Activated naive CD8-positive, alpha-beta T cell treated with anti-CD3 and anti-CD28 coated beads, Interleukin-2, amount 10 ng/mL, durations not matched to agents 7 days and 5 days (primary cell): ENCODE measurements at places on chromosomes 2 and 18. TPM values are rescaled to one million over a fixed set of nuclear protein-coding genes. Genes with fewer than 3 reads are reported as not detected.

Gene ELMOD3
- 23.1 TPM for total RNA-seq

- H3K4me1 ChIP-seq = no peaks in the 10 kb centered on the region
- H3K4me3 ChIP-seq = no peak overlapping the region
- H3K36me3 ChIP-seq = no peaks in the 10 kb centered on the region
- H3K27ac ChIP-seq = no peak overlapping the region
- DNase-seq = no peak
Observed at GRCh38 chr2:220000080-220000479, 372.6 kb downstream of the SLC4A3 start.

DNA sequence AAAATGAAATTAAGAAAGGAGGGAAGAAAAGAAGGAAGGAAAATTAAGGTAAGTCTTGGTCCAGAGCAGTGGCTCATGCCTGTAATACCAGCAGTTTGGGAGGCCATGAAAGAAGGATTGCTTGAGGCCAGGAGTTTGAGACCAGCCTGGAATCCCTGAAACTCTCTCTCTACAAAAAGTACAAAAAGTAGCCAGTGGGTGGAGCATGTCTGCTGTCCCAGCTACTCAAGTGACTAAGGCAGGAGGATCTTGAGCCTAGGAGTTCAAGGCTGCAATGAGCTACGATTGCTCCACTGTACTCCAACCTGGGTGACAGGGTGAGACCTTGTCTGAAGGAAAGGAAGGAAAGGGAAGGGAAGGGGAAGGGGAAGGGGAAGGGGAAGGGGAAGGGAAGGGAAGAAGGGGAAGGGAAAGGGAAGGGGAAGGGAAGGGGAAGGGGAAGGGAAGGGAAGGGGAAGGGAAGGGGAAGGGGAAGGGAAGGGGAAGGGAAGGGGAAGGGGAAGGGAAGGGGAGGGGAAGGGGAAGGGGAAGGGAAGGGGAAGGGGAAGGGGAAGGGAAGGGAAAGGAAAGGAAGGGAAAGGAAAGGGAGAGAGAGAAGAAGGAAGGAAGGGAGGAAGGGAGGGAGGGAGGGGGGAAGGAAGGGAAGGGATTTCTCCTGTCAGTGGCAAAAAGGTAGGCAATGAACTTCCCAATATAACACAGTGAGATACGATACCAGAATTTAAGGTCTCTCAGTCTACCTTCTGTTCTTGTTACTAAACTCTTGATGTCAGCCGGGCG lies 412.8 kb downstream of the CMPK2 start:
- H3K27ac ChIP-seq = no peak overlapping the region
- H3K4me3 ChIP-seq = no peak overlapping the region
- no peaks in the 10 kb centered on the region for H3K4me1 ChIP-seq
- H3K27me3 ChIP-seq = no peaks in the 10 kb centered on the region
- no peaks in the 10 kb centered on the region for H3K36me3 ChIP-seq
- DNase-seq = no peak

DNA sequence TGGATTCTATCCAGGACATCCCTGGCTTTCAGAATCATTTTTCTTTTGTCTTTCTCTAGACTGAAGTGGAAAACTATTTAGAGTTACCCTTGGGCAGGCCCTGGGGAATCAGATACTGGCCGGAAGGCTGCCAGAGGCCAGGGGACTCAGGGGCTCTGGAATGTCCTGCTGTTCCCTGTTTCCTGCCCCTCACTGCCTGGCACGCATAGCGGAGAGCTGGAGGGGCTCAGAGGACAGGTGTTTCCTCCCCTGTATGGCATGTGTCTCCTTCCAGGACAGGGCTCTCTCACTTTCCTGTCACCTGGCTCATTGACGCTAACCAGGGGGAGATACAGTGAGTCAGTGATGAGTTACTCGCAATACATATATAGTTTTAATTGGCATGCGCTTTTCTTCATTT lies 38.8 kb downstream of the DYSF start:
- peaks cover 8% of the 10 kb centered on the region for H3K27me3 ChIP-seq
- no peaks in the 10 kb centered on the region for H3K36me3 ChIP-seq
- no peak for DNase-seq
- H3K27ac ChIP-seq = no peak overlapping the region

DNA sequence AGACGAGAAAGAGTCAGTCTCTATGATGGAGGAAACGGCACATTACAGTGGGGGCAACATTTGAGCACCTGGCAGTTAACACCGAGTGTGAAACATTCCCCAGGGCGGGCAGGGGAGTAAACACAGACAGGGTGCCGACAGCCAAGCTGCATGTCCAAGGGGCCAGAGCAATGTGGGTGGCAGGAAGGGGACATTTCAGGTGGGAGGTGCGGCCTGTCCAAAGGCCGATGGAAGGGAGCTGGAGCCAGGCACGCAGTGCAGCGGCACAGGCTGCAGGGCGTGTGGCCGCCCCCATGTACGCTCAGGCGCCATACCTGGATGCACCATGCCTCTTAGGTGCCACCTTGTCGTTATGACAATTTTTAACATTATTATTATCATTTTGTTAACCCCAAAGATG lies 43.3 kb downstream of the TIMM21 start:
- H3K27me3 ChIP-seq = peaks cover 16% of the 10 kb centered on the region
- DNase-seq = no peak
- no peak overlapping the region for H3K27ac ChIP-seq
- H3K4me3 ChIP-seq = no peak overlapping the region
- H3K4me1 ChIP-seq = peaks cover 3% of the 10 kb centered on the region
- H3K36me3 ChIP-seq = no peaks in the 10 kb centered on the region

- no peak for DNase-seq
- no peaks in the 10 kb centered on the region for H3K4me1 ChIP-seq
- no peak overlapping the region for H3K27ac ChIP-seq
- no peak overlapping the region for H3K4me3 ChIP-seq
- peaks cover 11% of the 10 kb centered on the region for H3K27me3 ChIP-seq
- H3K36me3 ChIP-seq = no peaks in the 10 kb centered on the region
Observed at GRCh38 chr2:240810199-240810598, 9.8 kb downstream of the KIF1A start.

- H3K4me1 ChIP-seq = peaks cover 3% of the 10 kb centered on the region
- no peak overlapping the region for H3K4me3 ChIP-seq
- no peaks in the 10 kb centered on the region for H3K36me3 ChIP-seq
- no peak overlapping the region for H3K27ac ChIP-seq
- DNase-seq = no peak
Observed at GRCh38 chr18:44788334-44788733, 107.6 kb downstream of the SETBP1 start.

- peak overlapping the region; percentile 14 for H3K27ac ChIP-seq
- peaks cover 9% of the 10 kb centered on the region for H3K36me3 ChIP-seq
- no peaks in the 10 kb centered on the region for H3K27me3 ChIP-seq
- no peak overlapping the region for H3K4me3 ChIP-seq
Observed at GRCh38 chr18:54209471-54210180, 14.8 kb downstream of the MBD2 start.

- H3K36me3 ChIP-seq = peaks cover 7% of the 10 kb centered on the region
- DNase-seq = no peak
- H3K27ac ChIP-seq = no peak overlapping the region
- H3K27me3 ChIP-seq = no peaks in the 10 kb centered on the region
Observed at GRCh38 chr2:232219932-232220331, 158.6 kb upstream of the ALPP start.

DNA sequence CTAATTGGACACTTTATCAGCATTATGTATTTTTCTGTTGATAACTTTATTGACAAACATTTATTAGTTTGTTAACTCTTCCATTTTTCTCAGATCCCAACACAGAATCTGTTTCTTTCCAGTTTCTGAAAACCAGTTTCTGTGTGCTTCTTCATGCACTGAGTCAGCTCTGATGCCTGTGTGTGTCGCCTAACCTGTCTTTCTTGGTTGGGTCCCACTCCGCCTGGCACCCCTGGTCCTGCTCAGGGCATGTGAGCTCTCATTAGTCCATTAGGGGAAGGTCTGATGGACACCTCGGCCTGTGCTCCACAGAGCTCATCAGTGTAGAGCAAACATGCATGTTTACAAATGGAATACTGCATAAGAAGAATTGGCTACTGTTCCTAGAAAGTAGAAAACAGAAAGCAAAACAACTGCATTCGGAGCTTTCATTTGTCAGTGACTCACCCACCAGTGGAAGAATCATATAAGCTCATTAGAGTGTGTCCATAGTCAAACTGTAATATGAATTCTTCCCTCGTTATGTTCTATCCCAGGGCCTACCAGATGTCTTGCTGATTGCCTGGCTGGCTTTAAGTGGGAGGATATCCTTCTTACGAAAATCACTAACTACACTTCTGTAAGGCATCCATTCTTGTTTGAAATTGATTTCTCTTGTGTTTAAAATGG lies 137.7 kb downstream of the SNTG2 start:
- no peak overlapping the region for H3K4me3 ChIP-seq
- peaks cover 4% of the 10 kb centered on the region for H3K36me3 ChIP-seq
- H3K27me3 ChIP-seq = no peaks in the 10 kb centered on the region
- H3K27ac ChIP-seq = no peak overlapping the region
- no peaks in the 10 kb centered on the region for H3K4me1 ChIP-seq

- H3K27ac ChIP-seq = no peak overlapping the region
- H3K36me3 ChIP-seq = no peaks in the 10 kb centered on the region
- no peaks in the 10 kb centered on the region for H3K4me1 ChIP-seq
Observed at GRCh38 chr2:88517759-88518201, 65.3 kb upstream of the FOXI3 start.

DNA sequence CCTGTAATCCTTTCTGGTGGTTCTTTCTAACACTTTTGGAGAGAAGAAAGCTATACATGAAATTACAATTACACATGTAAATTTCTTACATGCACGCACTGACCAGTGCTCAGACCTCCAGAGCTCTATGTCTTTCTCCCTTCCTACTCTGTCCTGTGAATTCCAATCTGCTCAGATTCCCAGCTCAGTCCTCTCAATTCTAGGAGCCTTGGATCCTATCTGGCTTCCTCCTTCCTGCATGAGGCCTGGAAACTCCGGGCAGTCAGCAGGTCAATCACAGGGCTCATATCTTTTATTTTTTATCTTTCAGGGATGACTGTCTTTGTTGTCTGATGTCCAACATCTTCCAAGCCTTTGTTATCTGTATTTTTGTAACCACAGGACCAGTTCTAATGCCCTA lies 56.0 kb downstream of the NEURL3 start:
- no peaks in the 10 kb centered on the region for H3K27me3 ChIP-seq
- no peaks in the 10 kb centered on the region for H3K4me1 ChIP-seq
- H3K36me3 ChIP-seq = no peaks in the 10 kb centered on the region
- no peak overlapping the region for H3K4me3 ChIP-seq
- no peak overlapping the region for H3K27ac ChIP-seq

DNA sequence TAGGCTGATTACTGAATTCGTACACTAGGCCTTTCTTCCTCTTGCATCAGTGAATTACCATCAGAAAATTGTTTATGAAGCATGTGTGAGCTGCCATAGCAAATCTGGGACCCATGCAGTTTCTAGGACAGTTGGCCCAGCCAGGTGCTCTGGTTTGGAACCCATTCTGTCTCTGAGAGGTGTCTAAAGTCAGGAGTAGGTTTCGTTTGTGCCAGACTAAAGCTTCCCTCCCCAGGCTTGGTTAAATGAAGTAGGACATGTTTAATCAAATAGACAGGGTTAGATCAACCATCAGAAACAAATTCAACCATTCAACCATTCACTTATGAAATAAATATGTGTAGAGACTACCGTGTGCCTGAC lies 176.9 kb downstream of the ALPK2 start:
- H3K4me1 ChIP-seq = no peaks in the 10 kb centered on the region
- no peak overlapping the region for H3K27ac ChIP-seq
- DNase-seq = no peak
- H3K36me3 ChIP-seq = no peaks in the 10 kb centered on the region
- H3K4me3 ChIP-seq = no peak overlapping the region
